ENCODE measurements at places on chromosomes 11 and 22.

DNA sequence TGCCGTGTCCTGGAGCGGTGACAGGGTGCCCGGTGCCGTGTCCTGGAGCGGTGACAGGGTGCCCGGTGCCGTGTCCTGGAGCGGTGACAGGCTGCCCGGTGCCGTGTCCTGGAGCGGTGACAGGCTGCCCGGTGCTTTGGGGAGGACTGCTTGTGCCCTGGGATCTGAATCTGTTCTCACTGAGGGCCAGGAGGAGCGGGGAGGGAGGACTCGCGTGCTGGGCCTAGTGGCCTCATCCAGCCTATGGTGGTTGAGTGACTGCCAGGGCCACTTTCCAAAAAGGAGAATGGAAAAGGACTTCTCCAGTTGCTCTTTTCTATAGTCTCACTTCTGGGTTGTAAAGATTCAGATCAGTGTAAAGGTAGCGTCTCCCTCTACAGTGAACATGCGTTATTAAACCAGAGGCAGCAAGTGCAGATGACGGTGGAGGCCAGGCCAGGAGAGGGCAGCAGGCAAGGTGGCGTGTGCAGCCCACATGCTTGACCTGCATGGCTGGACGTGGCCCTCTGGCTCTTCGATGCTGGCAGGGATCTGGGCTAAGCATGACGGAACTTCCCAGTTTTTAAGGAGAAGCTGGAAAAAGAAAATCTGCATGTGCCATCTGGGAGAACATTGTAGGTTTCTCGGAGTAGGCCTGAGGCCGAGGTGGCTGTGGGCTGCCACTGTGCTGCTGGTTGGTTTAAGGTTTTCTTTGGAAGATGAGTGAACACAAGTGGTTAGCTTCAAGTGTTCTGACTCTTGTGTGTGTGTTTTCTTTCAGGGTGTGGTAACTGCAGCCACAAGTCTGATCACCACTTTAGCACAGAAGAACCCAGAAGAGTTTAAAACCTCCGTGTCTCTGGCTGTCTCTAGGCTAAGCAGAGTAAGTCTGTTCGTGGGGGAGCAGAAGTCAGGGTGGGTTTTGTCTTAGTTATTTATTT, 55.0 kb downstream of the AP2A2 start:
- DNase-seq, result no peak

- peak; percentile 76 for DNase-seq
These were observed 253.0 kb upstream of the CCDC179 start for GRCh38 chr11:23112987-23113886.

- DNase-seq, result no peak
These were observed 36.2 kb upstream of the MMP13 start for GRCh38 chr11:102991776-102992175.

DNA sequence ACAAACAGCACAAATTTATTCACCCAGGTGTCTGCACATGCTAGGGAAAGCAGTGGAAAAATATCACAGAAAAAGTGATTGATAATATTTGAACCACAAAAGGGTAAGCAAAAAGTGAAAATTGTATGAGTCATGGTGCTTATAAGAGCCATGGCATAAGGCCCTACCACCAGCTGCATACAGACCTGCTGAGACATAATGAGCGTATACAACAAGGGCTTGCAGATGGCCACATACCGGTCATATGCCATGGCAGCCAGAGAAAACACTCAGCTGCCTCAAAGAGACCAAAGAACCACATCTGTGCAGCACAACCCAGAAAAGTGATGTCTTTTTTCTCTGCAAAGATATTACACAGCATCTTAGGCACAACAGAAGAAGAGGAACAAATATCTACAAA, 71.4 kb upstream of the OR9G4 start:
- no peak for DNase-seq

GRCh38 chr11:99135508-99135907, 114.8 kb downstream of the CNTN5 start:
- DNase-seq, result no peak

- DNase-seq, result no peak
These were observed 10.0 kb downstream of the DCPS start for GRCh38 chr11:126313826-126314225.

GRCh38 chr11:102341844-102342318, 5.1 kb upstream of the BIRC2 start:
- peak; percentile 93 for DNase-seq

GRCh38 chr11:32312865-32313403, 122.4 kb downstream of the WT1 start:
- peak; percentile 88 for DNase-seq

DNA sequence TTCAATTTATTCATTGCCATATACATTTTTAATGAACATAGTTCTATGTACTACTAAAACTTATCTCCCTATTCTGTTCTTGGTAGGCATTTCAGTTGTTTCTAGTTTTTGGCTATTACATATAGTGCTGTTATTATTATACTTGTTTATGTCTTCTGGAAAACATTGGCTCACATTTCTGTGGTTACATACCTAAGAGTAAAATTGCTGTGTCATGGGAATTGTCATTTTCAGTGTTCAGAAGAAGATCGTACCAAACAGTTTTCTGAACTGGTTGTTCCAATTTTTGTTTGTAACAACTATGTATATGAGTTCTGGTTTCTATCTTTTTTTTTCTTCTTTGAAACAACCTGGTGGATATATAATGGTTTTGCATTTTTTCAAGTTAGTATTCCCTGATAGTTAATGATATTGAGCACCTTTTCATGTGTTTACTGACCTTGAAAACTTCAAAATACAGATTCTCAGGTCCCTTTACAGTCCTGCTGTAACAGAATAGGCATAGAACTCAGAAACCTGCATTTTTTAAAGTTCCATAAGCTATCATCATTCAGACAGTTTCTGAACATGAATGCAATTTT, 230.7 kb downstream of the JRKL start:
- DNase-seq, result no peak

DNA sequence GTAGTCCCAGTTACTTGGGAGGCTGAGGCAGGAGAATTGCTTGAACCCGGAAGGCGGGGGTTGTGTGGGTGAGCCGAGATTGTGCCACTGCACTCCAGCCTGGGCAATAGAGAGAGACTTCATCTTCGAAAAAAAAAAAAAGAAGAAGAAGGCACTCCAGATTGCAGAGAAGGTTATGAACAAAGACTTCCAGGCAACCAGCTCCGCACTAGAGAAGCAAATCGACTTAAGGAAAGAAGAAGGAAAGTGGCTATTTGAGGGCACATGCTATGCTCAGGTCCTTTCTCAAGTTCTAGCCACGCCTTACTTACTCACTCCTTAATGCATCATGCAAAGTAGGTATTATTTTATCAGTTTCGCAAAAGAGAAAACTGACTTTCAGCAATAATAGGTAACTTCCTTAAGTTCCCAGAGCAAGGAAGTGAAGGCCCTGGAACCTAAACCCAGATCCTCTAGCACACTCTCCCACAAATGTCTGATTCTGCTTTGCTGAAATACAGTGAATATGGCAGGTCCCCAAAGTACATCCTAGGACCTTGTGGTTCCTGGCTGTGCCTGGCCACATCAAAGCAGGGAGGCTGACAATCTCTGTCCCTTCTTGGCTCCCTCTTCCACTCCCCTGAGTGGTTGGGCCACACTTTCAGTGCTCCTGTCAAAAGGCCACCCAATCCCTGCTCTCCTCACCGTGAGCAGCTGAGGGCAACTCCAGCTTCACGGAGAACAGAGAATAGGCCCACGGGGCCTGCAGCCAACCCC, 14.2 kb downstream of the CD3E start:
- DNase-seq, result no peak

- DNase-seq, result peak; percentile 29
These were observed 74.2 kb downstream of the ALX4 start for GRCh38 chr11:44235765-44236201.

DNA sequence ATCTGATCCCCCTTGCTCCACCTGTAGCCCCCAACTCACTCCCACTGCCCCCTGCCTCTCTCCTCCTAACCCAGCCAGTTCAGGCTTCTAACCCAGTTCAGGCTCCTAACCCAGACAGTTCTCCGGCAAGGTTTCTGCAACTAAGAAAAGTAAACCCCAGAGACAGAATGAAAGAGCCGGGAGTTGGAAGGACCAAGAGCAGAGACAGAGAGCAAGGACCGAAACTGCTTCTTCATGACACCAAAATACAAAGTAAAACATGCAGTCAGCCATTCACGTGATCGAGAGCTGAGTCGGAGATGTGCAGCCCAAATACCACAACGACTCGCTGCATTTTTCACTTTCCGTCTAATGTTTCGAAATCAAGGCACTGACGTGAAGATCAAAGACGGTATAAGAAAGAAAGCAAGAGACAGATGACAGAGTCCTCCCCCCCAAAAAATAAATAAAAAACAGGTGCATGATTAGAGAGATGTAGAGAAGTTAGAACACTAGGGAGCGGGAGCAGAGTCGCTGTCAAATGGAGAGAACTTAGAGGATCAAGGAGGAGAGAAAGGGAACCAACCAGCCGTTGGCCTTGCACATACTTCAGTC, 884 bp downstream of the IL10RA start:
- no peak for DNase-seq

DNA sequence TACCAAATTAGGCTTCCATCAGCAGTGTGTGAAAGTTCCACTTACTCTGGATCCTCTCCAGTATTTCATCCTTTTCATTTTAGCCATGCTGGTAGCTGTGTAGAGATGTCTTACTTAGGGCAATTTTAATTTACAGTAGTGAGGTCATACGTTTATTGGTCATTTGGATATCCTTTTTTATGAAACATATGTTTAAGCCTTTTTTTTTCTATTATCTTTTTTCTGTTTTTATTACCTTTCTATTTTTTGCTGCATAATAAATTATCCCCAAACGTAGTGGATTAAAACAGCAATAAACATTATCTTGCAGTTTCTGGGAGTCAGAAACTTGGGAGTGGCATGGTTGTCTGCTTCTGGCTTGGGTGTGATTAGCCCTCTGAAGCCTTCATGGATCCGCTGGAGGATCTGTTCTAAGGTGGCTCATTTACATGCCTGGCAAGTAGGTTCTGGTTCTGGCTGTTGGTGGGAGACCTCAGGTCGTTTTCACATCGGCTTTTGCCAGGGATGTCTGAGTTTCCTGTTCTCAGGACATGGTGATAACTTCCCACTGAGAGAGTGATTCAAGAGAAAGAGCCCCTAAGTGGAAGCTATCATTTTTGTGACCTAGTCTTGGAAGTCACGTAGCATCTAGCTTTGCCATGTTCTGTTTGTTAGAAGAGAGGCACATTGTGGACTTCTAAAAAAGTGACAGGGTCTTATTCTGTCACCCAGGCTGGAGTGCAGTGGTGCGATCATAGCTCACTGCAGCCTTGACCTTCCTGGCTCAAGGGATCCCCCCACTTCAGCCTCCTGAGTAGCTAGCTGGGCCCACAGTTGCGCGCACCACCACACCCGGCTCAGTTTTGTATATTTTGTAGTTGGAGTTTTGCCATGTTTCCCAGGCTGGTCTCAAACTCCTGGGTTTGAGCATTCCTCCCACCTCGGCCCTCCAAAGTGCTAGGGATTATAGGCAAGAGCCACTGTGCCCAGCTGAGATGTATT, 38.6 kb downstream of the PPP6R3 start:
- DNase-seq, result no peak

Measured in kidney (tissue), 22 donors.